ENCODE measurements at places on chromosomes 5 and 9.

GRCh38 chr9:21316860-21317259, 11.7 kb upstream of the IFNA5 start:
- DNase-seq, result no peak

- no peak for DNase-seq
Measured at GRCh38 chr5:74594137-74595040, 46.1 kb downstream of the ENC1 start.

GRCh38 chr5:58871648-58872242, 288.9 kb downstream of the RAB3C start:
- DNase-seq, result no peak

- no peak for DNase-seq
Measured at GRCh38 chr5:127746756-127747155, 43.6 kb downstream of the CCDC192 start.

- no peak for DNase-seq
Measured at GRCh38 chr5:113680534-113680933, 167.0 kb downstream of the YTHDC2 start.

- DNase-seq, result peak; percentile 68
Measured at GRCh38 chr5:43041669-43042175, 1.6 kb upstream of the ANXA2R start.

- DNase-seq, result no peak
Measured at GRCh38 chr9:92058723-92059444, 56.3 kb downstream of the SPTLC1 start.

- DNase-seq, result no peak
Measured at GRCh38 chr5:78753093-78753531, 104.5 kb upstream of the LHFPL2 start.
